ENCODE measurements at places on chromosomes 2 and 18.

DNA sequence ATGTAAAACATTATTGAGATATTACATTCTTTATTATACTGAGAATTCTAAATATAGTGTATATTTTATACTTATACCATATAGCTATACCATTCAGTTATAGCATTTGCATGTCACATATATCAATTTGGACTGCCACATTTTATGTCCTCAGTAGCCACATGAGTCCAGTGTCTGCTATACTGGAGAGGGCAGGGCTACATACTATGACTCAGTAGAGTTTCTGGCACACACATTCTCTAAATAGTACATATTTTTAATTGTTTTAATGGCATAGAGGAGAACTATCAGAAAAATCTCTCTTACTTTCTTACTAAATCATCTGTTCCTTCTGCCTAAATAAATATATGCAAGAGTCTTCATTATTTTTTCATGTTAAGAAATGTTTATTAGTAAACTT lies 55.4 kb upstream of the COL5A2 start:
- no peak for DNase-seq

GRCh38 chr2:133666621-133667020 lies 98.4 kb upstream of the NCKAP5 start:
- no peak for DNase-seq

DNA sequence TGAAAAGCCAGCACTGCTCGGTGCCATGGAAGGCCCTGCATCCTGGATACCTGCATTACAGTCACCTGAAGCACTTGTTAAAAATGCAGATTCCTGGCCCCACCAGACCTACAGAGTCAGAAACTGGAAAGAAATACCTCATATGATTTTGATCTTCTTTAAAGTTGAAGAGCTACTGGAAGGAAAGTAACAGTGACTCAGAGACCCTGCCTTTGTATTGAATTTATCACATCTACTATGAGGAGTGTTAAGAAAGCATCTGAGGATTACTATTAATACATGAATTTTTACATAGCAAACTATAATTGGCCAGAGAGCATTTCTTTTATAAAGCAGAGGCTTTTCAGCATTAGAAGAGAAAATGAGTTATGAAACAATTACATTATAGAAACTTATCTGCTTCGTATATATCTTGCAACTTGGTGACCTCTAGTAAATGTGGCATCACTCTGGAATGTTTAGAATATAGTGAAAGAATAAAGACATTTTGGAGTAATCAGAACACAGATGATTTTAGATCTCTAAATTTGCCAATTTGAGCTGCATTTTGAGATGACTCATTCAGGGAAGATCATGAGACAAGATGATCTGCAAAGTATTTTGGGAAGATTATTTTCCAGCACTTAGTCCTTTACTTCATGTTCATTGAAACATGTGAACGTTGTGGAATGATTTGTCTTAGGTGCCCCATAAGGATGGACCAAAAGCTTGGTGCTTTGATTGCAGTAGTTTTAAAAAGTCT lies 12.2 kb downstream of the PTPRM start:
- DNase-seq = no peak

DNA sequence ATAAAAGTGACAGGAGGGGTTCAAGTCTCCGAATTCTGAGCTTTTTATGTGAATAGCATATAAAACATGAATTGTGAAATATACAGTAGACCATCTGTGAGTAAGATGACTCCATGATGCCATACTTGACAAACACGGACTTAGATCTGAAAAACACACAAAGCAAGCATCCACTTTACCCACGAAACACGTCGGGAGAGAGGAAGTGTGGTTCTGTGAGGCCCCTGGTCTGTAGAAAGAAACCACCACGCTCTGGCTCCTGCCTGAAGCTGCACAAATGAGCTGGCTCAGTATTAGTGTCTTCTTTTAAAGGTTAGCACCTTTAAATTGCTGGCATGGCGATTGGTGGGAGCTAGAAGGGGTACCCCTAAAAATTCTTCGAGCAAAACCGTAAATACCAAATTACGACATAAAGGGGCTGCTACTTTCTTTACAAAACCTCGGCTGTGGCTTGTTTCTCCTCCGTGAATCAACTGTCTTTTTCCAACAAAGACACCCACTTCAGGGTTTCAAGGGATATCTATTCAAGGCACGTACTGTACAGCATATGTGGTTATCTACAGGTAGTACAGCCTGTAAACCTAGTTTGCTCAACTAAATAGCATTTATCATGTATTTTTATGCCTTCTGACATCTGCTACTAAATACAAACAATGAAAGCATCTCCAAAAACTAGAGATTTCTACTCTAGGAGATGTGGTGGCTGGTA lies 70.9 kb downstream of the AFF3 start:
- no peak for DNase-seq

GRCh38 chr2:195561116-195561921 lies 95.7 kb upstream of the SLC39A10 start:
- DNase-seq = peak; percentile 91

GRCh38 chr2:234673961-234674759 lies 177.3 kb upstream of the ARL4C start:
- no peak for DNase-seq

- no peak for DNase-seq
These were observed 19.9 kb downstream of the SIGLEC15 start for GRCh38 chr18:45845410-45845809.

- DNase-seq = no peak
These were observed 215.9 kb upstream of the FBXO11 start for GRCh38 chr2:48122166-48122565.

GRCh38 chr2:60717691-60718090 lies 38.4 kb upstream of the PAPOLG start:
- DNase-seq = peak; percentile 90

DNA sequence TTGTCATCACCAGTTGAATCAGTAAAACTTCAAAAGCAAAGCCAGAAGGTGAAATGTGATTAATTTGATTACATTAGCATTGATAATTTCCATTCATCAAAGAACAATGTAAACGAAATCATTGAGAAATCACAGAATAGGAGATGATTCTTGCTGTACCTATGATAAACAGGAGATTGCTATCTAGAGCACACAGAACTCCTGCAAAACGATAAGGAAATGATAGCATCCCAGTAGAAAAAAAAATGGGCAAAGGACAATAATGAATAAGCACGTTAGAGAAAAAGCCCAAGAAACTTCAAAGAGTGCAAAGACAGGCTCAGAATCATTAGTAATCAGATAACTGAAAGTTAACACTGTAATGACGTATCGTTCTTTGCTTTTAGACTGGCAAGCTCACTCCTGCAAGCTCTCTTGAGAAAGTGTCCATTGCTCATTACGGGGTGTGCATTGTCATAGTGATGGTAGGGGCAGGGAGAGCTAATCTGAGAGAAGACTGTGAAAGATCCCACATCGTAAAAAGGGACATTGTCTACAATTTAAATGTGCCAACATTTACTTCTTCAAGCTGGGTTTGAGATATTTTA lies 143.6 kb downstream of the SPP2 start:
- DNase-seq = no peak

- no peak for DNase-seq
These were observed 3.5 kb downstream of the EML6 start for GRCh38 chr2:54726940-54727339.

DNA sequence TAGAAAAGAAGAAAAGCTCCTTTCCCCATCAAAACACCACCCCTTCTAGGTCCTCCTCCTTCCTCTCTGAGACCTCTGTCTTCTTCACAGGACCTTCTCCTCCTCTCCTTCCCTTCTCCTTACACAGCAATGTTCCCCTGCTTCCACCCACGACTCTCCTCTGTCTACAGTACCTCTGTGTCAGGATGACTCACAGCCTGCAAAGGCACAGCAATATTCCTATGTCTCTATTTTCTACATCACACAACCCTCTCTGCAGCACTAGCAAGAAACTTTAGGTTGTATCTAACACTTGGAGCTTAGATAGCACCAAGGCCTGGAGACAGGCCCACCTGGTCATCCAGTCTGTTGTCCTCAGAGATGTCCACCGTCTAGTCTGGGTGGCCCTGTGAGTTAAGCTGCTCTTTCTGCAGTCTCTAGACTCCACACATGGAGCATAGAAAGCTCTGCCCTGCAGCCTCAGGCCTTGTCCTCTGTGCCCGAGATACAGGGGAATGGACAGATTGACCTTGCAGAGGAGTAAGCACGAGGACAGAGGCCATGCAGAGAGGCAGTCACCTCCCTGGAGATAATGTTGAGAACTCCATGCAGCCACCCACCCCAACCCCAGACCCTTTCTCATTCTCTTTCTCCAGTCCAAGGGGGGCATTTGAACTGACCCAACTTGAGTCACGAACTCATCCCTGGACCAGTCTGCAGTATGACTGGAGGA lies 212.0 kb downstream of the TNS1 start:
- peak; percentile 25 for DNase-seq

- DNase-seq = no peak
These were observed 270.2 kb downstream of the TGIF1 start for GRCh38 chr18:3720159-3720558.

DNA sequence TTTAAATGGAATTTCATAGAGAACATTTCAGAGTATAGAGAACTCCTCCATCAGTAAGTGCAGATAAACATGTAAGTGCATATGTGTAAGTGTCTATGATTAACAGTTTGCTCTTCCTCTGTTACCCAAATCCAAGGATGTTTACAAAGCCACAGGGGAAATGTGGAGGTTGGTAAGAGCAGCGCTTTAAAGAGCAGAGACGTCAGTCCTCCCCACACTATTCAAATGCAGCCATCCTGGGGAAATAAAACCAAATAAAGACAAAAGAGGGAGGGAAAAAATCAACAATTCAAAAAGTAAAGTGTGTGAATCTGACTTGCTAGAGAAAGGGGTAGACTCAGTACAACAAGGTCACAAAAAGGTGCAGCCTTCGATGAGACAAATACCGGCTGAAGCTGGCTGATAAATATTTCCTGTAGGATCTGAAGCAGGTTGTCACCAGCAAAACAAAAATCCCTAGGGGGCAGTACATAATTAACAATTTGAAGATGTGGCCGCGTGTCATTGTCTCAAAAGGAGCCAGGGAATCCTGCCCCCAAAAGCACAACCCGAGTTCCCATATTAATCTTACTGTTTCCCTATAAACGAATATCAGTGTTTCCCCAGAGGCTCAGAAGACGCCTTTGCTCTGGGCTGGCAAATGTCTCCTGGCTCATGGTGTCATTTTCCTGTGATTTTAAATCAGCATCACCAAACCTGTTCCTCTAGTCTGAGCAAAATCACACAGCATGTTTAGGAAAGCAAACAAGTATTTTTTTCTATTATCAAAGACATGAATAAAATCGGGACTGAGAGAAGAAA lies 216.5 kb downstream of the CDCA7 start:
- DNase-seq = peak; percentile 35

DNA sequence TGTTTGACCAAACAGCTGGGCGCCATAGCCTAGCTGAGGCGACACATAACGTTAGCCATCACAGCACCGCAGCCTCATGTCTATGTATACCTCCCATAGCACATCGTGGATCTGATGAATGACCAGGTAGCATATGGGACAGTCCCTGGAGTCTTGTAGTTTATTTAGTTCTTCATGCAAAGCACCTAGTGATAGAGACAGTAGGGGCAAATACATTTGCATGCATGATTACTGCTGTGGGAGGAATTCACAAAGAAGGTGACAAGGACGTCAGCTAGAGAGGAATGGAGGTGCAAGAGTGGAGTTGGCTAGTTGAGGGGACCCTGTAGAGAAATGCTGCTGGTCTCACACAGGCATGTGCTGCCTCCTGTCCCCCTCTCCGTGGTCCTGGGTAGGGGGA lies 478.9 kb upstream of the HS6ST1 start:
- no peak for DNase-seq

DNA sequence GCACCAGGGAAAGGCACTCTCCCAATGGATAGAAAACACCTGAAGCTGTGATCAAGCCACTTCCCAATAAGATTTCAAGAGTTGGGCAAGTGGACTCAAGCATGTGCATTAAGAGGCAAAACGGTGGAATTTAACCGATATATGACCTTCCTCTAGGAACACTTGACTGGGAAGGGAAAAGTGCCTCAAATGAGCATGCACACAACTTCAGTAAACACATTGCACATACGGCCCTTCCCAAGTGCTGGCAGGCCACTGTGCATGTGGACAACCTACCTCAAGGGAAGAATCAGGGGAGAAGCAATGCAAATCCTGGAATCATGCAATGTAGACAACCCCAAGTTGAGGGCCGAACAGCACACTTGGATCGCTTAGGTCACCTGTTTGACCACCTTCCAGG lies 23.9 kb upstream of the SH3RF3 start:
- DNase-seq = no peak

DNA sequence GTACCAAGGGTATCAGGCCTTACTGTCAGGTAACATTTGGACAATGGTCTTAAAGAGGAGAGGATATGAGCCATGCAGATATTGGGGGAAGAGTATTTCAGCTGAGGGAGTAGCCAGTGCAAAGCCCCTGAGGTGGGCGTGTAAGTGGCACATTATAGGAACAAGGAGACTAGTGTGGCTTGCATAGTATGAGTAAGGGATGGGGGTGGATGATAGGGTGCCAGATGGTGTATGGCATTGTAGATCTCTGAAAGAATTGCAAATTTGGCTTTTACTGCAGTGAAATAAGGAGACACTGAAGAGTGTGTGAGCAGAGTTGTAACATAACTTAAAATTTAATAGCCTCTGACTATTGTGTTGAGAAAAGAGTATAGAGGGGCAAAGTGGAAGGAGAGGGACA lies 244.0 kb downstream of the PDE11A start:
- no peak for DNase-seq

GRCh38 chr2:160045703-160046210 lies 16.7 kb downstream of the PLA2R1 start:
- no peak for DNase-seq

DNA sequence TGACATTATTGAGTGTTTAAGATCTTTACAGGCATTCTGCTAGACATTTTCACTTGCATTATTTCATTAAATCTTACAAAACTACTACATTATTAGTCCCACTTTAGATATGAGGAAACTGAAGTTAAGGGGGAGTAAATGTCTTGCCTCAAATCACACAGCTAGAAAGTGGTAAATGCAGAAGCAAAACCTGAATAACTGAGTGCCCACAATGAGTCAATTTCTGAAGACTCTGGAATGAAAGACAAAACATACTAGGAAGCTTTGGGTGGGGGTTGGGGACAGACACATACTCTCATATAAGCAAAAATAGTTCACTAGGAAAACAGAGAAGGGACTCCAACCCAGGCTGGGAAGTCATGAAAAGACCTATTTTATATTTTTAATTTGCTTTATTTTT lies 214.4 kb upstream of the LRATD1 start:
- DNase-seq = peak; percentile 41

- peak; percentile 99 for DNase-seq
These were observed 196.9 kb downstream of the INO80D start for GRCh38 chr2:205889114-205889513.

- no peak for DNase-seq
These were observed 69.3 kb downstream of the NCKAP5 start for GRCh38 chr2:133498662-133499585.

DNA sequence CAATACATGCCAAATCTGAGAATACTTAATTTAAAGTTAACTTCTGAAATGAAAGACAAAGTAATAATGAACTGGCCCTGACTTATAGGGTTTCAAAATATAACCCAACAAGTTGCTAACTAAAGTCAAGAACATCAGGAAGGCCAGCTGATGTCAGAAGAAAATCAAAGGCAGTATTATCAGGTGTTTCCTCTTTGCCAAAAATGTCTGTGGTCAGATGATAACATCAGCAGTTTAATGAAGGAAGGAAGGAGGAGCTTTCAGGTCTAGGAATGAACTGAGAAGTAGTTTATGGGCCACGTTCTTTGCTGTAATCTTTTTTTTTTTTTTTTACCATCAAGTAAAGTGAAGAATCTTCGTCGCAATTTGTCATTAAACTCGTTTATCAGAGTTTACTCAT lies 40.9 kb downstream of the CDH2 start:
- no peak for DNase-seq

GRCh38 chr18:24039671-24040070 lies 25.1 kb downstream of the TTC39C start:
- DNase-seq = no peak
